ENCODE measurements at places on chromosomes 7 and 10.

DNA sequence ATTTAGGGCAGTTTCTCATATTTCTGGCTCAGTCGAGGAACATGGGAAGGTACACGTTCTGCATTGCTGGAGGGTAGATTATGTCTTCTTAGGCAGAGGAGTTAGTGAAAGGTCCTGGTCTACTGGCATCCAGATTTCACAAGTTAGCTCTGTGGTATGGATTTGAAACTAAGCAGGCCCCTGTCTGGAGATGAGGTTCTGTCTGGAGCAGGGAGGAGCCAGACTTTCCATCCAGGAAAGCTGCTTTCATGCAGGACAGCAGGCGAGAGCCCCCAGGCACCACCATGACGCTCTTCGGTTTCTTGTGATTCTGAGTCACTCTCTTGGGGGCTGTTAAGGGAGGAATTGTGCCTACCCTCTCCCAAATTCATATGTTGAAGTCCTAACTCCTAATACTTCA, 184.3 kb downstream of the KIAA1217 start:
- no peak for DNase-seq

GRCh38 chr7:50988465-50988864, 205.8 kb upstream of the GRB10 start:
- no peak for DNase-seq

- no peak for DNase-seq
Observed at GRCh38 chr10:103502849-103503660, 9.6 kb downstream of the NEURL1 start.

DNA sequence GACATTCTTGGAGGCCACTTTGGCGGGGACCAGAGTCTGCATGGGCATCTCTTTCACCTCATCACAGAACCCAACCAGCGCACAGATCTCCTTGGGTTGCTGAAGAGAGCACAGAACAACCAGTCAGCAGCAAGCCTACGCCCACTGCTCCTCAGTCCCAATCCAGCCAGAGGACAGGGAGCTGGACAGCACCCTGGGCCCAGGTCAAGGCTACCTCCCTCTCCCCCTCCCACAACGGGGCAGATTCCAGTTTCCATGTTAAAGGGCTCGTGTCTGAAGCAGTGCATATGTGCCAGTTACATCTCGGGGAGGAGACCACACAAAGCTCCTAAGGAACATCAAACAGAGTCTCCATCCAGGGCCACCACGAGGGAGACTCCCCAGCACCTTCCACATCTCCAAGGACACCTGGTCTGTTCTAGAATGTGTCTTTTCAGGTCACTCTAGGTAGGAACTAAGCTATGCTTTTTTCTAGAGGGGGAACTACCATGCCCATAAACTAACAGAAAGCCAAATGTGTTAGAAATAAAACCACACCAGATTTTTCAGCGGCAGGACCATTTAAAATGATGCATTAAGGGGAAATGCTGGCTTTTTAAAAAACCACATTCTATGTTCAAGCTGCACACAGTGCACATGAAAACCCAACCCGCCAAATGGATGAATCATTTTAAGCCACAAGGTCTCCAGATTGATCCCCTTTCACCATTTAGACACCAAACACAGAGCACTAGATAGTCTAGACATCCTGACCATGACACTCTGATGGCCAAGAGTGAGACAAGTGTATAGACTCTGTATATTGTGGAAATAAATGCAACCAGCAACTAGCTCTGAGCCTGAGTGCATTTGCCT, 28.9 kb downstream of the PSAP start:
- no peak for DNase-seq

DNA sequence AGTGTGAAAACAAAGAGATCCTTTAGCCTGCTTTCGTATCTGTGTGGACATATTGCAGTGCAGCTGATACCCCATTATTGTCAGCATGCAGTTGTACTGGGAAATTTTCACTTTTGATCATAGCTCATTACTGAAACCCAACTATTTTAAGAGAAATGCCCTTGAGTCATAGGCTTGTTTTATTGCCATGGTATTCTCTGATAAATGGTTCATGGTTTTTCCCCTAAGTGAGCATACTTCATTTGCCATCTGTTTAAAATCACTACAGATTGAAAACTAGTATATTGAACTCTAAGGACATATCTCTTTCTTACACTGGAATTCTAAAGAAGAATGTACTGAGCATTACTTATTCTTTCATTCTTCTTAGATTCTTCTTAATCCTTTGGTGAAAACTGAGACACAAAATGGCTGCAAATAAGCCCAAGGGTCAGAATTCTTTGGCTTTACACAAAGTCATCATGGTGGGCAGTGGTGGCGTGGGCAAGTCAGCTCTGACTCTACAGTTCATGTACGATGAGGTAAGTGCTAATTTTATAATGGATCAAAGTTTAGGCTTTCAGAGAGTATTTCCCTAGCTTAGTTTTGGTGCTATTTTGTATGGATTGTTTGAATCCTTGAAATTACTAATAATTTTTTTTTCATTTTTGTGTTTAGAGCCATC, 63.0 kb downstream of the RALA start:
- peak; percentile 60 for DNase-seq

GRCh38 chr10:91589015-91589657, 43.7 kb downstream of the PPP1R3C start:
- DNase-seq: no peak

DNA sequence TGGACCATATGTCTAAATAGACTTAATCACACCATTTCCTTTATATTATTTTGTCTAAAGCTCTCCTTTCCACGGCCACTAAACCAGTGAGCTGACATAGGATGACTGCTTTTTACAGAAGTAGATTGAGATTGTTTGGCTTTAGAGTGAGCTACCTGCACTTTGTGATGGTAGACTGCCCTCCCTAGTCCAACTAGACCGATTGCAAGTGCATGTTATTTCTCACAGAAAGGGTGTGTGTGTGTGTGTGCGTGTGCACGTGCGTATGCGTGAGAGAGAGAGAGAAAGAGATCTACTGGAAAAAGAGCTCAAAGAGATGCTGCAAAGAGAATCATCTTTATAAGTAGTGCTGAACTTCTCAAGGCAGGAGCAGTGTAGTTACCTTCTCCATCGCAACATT, 60.7 kb downstream of the VCL start:
- peak; percentile 59 for DNase-seq

- DNase-seq: no peak
Observed at GRCh38 chr10:30840395-30841050, 191.1 kb downstream of the ZNF438 start.

DNA sequence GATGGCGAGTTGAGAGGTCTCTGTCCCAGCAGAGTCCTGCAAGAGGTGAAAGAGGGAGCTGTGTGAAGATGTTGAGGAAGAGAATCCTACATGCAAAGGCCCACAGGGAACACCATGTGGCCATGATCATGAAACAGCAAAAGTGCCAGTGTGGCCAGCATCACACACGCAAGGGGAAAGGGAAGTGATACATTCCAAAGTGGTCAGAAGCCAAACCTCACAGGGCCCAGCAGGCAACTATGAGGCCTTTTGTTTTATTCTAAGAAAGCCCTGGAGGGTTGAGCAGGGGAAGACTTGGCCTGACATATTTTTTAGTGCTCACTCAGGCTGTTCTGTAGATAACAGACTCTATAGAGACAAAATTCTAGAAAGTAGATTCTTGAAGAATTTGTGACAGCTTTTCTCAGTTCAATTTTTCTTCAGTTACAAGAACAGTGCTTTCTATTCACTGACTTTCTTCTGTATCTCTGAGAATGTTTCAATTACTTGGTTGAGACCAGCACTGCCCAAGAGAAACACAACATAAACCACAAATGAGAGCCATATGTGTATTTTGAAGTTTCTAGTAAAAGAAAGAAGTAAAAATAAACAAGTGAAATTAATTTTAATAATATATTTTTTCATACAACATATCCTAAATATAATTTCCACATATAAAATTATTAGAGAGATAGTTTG, 82.3 kb downstream of the HTR7 start:
- DNase-seq: peak; percentile 63

GRCh38 chr7:100720671-100721504, 620 bp downstream of the EPO start:
- no peak for DNase-seq

GRCh38 chr10:102287991-102288390, 42.7 kb downstream of the GBF1 start:
- DNase-seq: no peak

DNA sequence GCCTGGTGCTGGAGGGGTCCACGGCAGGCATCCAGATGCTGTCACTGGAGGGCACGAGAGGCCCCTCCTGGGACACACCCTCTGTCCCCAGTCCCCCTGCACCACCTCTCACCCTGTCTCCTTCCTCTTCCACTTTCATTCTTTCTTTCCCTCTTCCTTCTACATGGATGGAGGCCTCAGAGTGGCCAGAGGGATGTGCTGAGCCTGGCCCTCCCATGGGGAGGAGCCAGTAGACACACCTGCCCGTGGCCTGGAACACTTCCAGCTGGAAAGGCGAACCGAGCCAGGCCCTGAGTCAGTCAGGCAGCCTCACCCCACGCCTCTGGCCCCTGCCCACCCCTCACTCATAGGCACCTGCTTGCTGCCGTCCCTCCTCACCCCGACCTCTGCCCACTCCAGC, 55.9 kb upstream of the MXI1 start:
- DNase-seq: no peak

DNA sequence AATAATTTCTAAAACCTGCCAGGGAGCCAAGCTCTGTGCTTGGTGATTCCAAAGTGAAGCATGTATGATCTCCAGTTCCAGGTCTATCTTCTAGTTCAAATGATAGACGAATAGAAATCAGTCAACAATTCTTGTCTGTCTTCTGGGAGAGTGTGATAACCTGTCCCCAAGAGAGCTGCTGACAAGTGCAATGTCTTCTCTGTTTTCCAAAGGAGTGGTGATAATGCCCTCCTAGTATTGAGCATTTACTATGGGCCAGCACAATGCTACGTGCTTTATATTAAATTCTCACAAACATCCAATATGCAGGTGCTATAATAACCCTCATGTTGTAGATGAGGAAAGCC, 10.2 kb downstream of the MXI1 start:
- DNase-seq: no peak

GRCh38 chr7:83957333-83957732, 237.3 kb downstream of the SEMA3A start:
- no peak for DNase-seq

All from GM12865 (cell line).